ENCODE measurements at places on chromosomes 3 and 15.

GRCh38 chr3:159560214-159560979 is 428.2 kb upstream of the IL12A start:
- no peak for DNase-seq

DNA sequence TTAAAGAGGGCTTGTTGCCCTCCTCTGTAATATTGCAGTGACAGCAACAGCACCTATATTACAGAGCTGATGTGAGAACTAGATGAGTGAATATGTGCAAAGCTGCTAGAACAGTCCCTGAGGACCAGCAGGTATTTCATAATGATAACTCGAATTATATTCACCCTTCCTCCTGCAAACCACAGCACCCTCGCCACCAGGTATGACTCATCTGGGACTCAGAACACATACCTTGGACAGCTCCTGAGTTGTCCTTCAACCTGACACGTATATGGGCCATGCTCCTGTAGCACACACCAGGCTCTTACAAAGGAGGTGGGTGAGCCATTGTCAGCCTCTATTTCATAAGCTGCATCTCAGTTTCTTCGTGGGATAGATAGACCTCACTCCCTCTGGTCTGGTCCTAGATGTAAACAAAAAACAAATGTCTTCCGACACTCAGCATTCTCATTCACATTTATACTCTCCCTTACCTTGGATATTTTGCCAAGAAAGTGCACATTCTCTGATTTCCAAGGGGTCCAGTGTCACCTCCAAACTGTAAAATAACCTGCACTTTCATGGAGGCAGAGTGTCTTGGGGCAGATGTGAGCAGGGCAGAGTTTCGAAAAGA is 124.5 kb downstream of the TLE3 start:
- no peak for DNase-seq

DNA sequence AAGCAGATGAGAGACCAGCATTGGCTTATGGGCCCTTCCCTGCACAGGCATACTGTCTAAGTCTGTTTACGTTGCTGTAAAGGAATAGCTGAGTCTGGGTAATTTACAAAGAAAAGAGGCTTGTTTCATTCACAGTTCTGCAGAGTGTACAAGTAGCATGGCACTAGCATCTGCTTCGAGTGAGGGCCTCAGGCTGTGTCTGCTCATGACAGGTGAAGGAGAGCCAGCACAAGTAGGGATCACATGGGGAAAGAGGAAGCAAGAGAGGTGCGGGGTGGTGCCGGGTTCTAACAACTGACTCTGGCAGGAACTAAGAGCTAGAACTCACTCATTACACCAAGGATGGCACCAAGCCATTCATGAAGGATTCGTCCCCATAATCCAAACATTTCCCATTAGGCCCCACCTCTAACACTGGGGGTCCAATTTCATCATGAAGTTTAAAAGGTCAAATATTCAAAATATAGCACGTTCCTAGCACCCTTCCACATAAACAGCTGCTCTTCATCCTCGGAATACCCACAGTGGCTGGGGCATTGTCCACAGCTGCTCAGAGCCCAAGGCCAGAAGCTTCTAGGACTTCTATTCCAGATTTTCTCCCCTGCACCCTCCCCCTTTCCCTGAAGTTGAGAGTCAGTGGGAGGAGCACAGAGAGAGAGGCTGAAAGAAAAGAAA is 5.6 kb downstream of the RTP3 start:
- DNase-seq, result no peak

- no peak for DNase-seq
Measured at GRCh38 chr3:54304877-54305276, 182.5 kb downstream of the CACNA2D3 start.

DNA sequence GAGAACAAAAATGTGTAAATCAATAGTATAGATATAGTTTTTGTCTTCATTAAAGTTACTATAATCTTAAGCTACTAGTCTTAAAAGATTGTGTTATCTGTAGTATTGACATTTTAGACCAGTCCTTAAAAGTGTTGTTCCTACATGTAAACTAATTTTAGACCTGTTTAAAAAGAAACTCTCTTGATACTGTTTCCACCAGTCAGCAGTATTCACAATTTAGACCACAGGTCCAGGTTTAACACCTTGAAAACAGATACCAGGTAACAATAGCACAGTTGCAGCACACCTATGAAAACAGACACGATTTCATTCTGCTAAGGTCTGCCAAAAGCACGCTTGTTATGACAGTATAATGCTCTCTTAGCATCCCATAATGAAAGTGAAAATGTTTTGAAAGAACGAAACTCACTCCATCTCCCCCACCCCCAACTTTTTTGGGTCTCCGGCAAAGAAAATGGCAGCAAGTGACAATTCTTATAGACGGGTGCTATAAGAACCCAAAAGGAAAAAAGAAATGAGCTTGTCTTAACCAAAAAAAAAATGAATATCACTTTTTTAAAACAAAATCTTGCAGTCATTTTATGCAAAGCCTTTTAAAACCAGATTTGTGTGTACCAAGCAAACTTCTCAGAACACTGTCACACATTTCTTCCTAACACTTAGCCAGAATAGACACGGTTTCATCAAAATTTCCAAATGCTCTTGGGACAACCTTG is 1.6 kb downstream of the EIF4E3 start:
- DNase-seq, result no peak
